SK-N-SH (cell line): ENCODE measurements at places on chromosomes 3 and 15.

DNA sequence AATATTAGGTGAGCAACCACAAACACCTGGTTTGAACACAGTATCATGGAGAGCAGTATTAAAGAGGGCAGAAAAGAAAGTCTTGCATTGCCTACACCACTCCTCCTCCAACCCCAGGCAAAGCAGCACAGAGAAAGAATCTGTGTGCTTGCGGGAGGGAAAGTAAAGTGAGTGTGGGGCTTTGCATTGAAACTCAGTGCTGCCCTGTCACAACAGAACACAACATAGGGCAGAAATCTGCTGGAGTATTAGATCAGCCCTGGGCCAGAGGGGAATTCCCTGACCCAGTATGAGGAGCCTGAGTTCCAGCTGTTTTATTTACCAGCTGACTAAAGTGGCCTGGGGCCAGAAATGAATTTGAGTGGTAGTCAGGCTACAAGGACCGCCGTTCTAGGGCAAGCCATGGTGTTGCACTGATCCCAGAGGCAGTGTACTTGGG, 75.5 kb downstream of the SPATA16 start:
- DNase-seq, result peak; percentile 17

DNA sequence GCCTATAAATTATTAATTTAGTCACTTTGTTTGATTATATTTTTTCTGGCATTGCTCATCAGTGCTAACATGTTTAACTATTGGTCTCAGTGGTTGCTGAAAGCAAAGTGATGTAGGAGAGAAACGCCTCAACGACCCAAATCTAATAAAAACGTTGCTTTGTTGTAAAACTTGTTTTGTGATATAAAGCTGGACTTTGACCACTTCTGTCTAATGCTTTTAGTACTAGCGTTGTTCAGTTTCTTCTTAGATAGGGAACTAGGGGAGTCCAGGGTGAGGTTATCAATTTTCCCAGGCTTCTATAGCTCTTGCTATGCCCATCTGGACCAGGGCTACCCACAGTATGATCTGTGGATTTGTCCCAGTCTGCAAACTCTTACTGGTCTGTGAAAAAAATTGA, 80.6 kb upstream of the TBC1D5 start:
- no peak for DNase-seq

DNA sequence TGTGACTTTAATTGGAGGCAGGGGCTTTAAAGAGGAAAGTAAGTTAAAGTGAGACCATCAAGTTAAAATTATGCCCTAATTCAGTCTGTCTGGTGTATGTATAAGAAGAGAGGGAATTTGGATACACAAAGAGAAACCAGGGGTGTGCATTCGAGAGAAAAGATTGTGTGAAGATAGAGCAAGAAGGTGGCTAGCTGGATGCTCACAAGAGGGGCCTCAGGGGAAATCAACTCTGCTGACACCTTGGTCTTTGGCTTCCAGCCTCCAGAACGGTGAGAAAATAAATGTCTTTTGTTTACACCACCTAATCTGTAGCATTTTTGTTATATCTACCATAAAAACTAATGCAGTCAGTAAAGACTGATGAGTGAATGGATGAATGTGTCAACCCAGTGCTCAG, 907.3 kb upstream of the CFAP20DC start:
- no peak for DNase-seq

DNA sequence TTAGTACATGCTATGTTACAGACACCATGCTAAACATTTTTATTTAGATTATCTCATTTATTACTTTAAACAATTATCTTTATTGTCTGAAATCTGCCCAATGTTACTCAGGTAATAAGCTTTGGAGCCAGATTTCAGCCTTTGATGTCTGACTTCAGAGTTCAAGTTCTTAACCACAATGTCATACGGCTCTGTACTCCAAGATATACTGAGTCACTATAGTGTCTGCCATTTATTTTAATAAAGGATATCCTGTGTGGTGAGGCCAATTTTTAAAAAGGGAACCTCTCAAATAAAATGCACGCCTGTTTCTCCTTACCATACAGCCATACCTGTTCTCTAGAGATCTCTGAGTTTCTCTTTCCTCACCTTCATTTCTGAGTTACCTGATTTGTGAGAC, 193.1 kb downstream of the EPHA3 start:
- DNase-seq, result no peak

DNA sequence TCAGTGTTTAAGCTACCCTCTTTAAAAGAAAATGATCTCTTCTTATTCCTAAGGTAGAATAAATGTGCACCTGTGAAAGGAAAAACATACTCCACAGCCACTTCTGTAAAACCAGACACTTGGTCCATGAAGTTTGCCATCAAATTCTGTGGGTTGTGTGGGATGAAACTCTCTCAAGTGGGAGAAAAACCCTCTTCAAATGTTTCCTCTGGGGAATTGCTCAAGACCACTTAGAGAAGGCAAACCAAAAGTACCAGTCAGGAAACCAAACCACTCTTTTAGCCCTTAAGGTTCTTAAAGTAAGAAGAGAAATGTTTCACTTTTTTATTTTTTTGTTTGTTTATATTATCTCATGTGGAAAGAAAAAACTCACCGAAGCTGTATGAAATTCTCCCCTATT, 1.2 kb downstream of the COL8A1 start:
- no peak for DNase-seq

DNA sequence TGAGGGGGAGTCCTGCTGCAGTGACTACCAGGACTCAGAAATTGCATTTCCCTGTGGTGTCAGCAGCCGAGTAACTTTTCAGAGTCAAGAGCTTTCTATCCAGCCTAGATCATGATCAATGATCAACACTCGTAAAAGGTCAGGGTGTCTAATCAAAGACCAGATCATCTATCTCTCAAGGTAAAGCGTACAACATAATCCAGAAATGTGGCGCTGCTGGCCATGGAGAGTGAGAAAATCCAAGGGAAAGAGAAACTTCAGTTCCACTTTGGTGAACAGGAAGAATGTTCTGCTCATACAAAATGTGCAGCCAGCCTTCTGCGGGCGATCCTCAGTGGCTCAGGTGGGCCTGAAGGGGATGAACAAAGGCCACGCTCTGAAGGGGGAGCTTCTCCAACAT, 1005.8 kb upstream of the NR2F2 start:
- DNase-seq, result no peak

DNA sequence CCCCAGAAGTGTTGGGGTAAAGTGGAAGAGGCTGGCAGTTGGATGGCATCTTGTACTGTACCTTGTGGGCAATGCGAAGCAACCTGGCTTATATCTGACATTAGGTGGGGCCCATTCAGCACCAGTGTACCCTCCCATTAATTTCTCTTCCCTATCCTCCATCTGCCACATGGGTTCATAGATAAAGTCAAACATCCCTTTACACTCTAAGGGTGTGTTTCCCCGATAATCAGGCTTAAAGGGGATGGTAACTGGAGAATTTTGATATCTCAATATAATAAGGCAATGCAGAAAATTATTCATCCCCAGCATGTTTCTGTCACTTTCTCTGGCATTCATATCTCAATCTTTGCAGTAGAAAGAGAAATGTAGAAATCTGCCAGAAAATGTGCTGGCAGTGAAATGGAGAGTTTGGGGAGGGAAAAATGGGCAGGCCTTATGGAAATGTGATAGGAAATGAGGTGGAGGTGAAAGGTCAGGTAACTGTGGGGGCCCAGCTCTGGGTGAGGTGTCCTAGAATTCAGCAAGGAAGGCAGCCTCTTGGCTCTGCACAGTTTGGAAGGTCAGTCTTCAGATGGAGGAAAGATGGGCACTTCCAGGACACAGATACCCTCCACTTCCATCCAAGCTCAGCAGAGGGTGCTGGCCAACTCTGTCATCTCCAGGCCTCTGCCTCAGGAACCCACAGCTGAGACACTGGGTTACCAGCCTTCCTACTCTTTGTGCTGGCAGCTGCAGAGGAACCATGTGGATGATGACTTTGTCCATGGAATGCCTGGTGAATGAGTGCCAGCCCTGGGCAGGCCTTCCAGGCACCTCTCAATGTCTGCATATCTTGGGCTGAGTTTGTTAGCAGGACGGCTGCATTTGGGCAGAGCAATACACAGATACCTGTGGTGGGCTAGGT, 325.9 kb upstream of the CTDSPL start:
- no peak for DNase-seq

DNA sequence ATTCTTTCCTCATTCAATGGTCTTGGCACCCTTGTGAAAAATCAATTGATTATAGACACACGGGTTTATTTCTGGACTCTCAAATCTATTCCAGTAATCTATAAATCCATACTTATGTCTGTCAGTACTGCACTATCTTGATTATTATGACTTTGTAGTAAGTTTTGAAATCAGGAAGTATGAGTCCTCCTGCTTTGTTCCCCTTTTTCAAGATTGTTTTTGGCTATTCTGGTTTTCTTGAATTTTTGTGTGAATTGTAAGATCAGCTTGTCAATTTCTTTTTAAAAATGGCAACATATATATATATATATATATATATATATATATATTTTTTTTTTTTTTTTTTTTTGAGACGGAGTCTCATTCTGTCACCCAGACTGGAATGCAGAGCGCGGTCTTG, 32.3 kb upstream of the CFAP20DC start:
- DNase-seq, result no peak

DNA sequence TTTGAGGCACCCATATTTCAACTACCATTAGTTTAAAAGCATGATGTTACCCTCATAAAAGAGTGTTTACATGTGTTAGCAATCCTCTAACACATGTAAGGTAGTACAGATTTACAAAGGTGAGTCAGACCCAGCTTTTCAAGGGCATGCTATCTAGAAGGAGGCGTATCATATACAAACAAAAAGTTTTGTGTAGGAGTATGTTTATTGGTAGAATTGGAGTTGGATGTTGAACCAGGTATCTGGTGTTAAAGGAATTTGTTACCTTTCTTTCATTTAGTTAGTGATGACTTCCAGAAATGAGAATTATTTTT, 2.4 kb downstream of the HACD3 start:
- no peak for DNase-seq

GRCh38 chr3:3753416-3753815, 45.8 kb upstream of the LRRN1 start:
- no peak for DNase-seq

DNA sequence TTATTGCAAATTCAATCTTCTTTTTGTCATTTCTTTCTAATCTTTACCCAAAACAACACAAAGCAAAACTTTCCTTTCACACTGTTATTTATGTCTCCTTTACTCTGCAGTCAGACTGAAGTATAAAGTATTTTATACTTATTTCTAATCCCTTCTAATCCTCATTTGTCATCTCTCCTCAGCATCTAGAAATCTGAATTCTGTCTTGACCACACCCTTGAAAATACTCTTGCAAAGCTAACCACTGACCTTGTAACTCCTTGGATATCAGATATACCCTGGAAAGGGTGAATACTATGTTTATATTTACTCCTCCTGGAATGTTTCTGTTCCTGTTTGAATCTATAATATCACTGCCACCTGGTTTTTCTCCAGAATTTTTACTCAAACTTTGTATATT, 481.1 kb downstream of the ZNF385D start:
- no peak for DNase-seq

DNA sequence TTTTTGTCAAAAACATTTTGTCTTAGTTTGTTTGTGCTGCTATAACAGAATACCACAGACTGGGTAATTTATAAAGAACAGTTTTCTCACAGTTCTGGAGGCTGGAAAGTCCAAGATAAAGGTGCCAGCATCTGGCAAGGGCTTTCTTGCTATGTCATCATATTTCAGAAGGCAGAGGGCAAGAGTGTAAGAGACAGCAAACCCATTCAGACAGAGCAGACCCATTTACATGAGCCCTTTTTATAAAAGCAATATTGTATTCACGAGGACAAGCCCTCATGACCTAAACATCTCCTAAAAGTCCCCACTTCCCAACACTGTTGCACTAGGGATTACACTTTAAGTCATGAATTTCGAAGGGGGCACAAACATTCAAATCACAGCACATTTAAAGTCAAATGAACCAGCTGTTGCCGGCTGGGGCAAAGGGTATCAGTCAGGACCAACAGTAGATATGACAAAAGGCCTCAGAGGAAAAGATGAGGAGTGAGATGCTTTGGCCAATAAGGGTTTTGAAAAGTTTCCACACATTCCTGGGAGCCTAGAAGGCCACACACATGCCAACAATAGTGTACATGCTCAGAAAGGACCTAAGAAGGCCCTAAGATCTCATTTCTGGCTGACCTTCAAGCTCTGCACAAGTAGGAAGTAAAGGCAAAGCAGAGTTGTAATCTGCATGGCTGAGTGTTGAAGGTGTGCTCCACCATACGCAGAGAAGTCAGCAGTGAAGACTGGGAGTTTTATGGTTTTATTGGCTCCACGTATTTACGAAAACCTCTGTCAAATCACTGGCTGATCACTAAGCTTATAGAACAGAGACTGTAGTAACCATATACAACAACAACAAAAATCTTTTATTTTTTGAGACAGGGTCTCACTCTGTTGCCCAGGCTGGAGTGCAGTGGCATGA, 37.9 kb downstream of the UQCC5 start:
- no peak for DNase-seq

- DNase-seq, result no peak
These were observed 43.1 kb downstream of the THRB start for GRCh38 chr3:24451461-24452099.

DNA sequence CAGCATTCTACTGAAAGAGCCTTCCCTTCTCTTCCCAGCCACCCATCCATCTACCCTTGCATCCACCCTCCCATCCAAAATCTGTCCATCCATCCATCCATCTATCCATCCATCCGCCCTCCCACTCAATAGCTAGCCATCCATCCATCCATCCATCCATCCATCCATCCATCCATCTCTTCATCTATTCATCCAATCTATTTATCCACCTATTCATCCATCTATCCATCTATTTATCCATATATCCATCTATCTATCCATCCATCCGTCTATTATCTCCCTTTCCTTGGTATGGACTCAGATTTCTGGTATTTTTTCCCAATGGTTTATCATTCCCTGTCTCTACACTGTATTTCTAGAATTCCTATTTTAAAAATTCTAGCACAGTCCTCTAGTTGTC, 46.1 kb upstream of the PPARG start:
- DNase-seq, result no peak

DNA sequence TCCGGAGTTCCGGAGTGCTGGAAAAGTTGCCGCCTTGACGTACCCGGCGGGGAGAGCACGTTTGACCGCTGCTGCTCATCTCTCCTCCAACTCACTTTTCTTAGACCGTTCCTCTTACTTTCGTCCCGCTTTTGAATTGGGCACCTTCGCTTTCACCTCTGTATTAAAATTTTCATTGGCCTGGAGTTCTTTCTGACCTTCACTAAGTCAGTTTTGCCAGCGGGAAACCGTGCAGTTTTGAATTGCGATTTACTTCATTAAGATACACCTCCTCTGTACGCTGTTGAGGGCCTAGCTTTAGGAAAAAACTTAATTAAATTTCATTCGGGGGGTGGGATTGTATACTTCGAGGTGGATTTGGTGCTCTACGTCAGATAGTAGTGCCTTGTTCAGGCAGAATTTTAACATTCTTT, 1.3 kb downstream of the GMPS start:
- DNase-seq, result no peak

- DNase-seq, result no peak
These were observed 317.6 kb upstream of the UMPS start for GRCh38 chr3:124412644-124413043.

DNA sequence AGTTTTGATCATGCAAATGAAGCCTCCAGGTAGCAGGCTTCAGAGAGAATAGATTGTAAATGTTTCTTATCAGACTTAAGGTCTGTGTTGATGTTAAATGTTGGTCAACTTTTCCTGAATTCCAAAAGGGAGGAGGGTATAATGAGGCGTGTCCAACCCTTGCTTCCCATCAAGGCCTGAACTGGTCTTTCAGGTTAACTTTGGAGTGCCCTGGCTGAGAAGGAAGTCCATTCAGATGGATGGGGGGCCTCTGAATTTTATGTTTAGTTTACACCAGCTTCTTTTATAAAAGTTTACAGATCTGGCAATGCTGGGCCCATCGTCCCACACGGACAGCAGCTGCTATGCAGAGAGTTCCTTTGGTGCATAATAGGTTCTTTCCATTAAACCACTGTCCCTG, 8.9 kb downstream of the CCDC13 start:
- no peak for DNase-seq

- DNase-seq, result no peak
These were observed 210.5 kb upstream of the TLE3 start for GRCh38 chr15:70308011-70308734.
